ENCODE measurements at places on chromosomes 11 and 22.

- no peak for DNase-seq
Observed at GRCh38 chr11:111329306-111330204, 31.2 kb downstream of the POU2AF3 start.

DNA sequence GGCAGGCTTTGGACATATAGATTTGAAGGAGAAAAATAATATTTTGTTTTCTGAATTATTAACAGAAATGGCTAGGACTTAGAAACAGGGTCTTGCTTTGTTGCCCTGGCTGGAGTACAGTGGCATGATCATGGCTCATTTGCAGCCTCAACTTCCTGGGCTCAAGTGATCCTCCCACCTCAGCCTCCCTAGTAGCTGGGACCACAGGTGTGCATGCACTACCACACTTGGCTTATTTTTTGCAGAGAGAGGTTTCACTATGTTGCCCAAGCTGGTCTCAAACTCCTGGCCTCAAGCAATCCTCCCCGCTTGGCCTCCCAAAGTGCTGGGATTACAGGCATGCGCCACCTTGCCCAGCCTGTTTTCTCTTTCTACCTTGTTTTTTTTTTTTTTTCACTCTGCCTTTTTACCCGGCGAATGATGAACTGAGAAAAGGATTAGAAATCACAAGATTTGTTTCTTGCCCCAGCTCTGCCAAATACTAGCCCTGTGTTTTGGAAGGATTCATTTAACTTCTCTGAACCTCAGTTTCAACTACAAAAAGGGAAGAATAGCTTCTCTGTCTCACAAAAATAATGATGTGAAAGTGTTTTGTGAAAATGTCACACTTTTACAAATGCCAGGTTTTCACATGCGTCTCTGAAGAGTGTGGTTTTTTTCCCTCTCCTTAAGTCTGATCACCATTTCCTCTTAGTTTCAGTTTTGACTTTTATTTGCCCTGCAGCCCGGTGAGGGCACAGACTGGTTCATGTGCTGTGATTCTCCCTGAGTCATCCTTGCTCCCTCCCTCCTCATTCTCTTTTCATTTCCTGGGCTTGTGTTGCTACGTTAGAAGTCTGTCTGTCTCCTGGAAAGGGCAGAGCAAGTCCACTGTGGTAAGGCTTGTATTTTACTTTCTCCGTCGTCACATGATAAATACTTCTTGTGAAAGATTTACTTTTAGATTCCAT, 67.7 kb downstream of the BCL2L13 start:
- DNase-seq = peak; percentile 44

- DNase-seq = no peak
Observed at GRCh38 chr11:76621466-76621865, 49.1 kb downstream of the LRRC32 start.

DNA sequence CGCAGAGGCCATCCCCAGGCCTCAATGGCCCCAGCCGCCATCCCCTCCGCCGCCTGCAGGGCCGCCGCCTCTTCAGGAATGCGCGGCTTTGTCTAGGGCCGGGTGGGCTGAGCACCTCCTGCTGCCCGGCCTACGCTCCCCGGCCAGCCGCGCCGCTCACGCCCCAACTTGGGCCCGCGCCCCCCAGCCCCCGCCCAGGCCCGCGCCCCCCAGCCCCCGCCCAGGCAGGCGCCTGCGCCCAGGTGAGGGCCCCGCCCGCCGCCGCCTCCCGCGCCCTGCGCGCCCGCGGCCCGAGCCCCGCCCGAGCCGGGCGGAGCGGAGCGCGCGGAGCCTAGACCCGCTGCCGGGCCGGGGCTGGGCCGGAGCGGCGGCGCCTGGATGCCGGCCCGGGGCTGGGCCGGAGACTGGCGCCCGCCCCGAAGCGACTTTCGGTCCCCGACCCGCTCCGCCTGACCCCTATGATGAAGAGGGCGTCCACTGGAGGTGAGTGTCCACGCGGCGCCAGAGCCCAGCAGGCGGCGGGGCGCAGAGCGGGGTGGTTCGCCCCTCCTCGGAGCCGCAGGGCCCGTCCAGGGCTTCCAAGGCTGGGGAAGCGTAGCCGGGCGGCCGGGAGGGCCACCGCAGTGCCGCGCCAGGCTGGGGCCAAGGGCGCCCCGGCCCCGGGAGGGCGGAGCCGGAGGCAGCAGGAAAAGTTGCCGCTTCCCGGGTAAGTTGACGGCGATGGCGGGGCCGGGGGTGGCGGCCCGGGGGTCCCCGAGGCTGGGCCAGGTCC, 34.3 kb upstream of the PRODH start:
- no peak for DNase-seq

GRCh38 chr11:57413681-57414080, 13.2 kb downstream of the SLC43A3 start:
- no peak for DNase-seq

- DNase-seq = no peak
Observed at GRCh38 chr22:41768430-41768829, 32.0 kb upstream of the CCDC134 start.

GRCh38 chr11:97109078-97109477, 719.3 kb downstream of the JRKL start:
- DNase-seq = no peak

DNA sequence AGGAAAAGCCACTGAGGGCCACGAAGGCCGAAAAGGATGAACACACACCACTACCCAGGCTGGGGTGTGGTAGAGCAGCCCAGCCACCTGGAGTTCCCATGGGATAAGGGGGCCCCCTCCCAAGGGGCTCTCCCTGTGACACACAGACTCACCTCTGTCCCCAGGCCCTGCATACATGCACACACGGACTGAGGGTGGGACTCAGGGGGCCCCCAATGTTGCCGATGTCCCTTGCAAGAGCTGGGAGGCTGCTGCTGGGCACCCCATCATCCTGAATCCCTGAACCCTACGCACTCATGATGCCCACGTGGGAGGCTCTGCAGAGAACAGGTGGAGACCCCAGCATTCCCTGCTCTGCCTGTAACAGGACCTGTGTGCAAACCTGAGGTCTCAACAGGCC, 14.5 kb downstream of the SHANK2 start:
- no peak for DNase-seq

DNA sequence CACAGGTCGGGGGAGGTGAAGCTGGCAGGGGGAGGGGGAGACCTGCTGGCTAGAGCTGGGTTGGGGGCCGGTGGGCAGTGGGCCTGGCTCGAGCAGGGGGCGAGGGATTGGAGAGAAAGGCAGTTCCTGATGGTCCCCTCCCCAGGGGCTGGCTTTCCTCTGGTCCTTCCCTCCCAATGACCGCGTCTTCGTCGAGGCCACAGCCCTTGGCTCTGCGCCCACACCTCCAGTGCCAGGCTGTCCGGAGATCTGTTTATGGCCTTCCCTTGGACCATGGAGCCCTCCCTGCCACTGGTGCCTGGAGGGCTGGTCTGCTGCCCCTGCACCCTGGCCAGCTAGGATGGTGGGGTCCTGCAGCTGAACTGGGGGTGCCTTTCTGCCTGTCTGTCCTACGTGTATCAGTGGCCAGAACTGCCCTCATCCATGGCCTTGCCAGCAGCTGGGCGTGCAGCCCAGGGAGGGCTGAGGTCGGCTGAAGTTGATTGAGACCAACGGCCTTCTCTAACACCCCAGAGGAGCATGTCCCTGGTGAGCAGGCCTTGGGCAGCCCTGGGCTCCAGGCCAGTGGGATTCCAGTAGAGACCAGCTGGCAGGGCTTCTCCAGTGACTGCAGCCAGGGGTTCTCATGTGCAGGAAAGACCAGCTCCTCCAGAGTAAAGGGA, 12.3 kb downstream of the TANGO2 start:
- no peak for DNase-seq

- no peak for DNase-seq
Observed at GRCh38 chr22:24516301-24516737, 21.2 kb downstream of the UPB1 start.

- no peak for DNase-seq
Observed at GRCh38 chr11:85347291-85347690, 279.9 kb downstream of the DLG2 start.
